Stimulated activated CD4-positive, alpha-beta T cell treated with anti-CD3 and anti-CD28 coated beads, Interleukin-1b, Interleukin-23, amount 100 ng/mL, for 1 hour (primary cell): ENCODE measurements at places on chromosomes 2 and 18.

GRCh38 chr2:223060201-223060825 lies 8.3 kb downstream of the KCNE4 start:
- DNase-seq: no peak

- no peak for DNase-seq
Measured at GRCh38 chr2:58527647-58528046, 286.5 kb upstream of the FANCL start.

GRCh38 chr2:3468296-3468988 lies 50.9 kb downstream of the ADI1 start:
- DNase-seq: no peak

DNA sequence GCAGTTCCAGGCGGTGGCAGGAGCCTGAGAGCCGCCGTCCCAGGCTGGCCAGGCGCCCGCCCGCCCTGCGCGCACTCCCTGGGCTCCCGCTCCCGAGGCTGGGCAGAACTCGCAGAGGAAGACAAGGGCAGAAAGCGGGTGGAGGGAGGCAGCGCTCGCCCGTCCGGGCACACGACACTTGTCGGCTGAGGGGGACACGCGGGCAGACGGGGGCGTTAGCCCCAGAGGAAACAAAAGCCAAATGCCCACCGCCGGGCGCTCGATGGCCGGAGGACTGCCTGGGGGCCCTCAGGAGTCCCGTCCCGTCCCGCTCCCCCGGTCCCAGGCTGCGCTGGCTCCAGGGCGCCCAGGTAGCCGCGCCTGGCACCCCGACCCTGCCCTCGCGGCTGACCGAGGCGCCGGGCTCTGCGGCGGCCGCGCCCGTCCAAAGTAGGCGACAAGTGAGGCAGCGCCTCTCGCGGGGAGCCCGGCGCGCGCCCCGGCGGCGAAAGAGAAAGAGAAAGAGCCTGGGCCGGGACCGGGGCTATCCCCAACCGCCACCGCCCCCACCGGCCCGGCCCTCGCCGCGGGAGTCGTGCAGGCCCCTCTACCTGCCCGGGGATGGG lies 491 bp downstream of the L3MBTL4 start:
- DNase-seq: no peak

- DNase-seq: no peak
Measured at GRCh38 chr2:150686391-150686790, 198.9 kb upstream of the RND3 start.

GRCh38 chr2:134634054-134634753 lies 84.6 kb downstream of the TMEM163 start:
- DNase-seq: no peak

DNA sequence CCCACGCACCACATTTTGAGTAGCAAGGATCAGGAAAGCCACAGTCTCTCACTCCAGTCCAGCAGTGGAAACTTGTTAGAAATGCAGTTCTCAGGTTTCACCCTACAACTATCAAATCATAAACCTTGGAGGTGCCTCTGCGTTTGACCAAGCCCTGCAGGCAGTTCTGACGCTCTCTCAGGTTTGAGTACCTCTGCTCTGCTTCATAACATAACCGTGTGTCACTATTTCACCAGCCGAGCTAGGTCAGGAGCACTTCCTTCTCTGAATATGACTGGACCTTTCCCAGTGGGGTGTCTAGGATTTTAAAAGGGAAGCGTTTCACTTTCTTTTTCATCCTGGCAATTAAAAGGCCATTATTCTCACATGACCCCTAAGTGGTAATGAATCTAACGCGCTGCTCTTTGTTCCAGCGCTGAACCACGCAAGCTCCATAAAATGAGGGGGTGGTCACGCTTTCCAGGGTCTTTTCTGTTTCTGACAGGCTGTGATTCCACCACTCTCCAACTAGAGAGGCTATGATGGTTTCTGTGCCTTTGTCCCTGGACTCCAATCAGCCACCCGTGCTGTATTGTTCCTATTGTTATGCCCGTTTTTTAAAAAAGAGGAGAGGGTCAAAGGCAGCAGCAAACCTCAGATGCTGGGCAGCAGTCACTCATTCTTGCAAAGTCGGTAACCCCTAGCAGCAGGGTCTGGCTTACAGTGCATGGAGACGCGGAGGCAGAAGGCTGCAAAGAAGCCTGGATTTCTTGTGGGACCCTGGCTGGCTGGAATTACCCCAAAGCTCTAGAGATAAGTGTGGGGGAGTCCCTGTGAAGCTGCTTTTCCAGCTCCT lies 75.2 kb upstream of the CTNNA2 start:
- DNase-seq: no peak

- no peak for DNase-seq
Measured at GRCh38 chr2:168712053-168712452, 90.4 kb upstream of the NOSTRIN start.

DNA sequence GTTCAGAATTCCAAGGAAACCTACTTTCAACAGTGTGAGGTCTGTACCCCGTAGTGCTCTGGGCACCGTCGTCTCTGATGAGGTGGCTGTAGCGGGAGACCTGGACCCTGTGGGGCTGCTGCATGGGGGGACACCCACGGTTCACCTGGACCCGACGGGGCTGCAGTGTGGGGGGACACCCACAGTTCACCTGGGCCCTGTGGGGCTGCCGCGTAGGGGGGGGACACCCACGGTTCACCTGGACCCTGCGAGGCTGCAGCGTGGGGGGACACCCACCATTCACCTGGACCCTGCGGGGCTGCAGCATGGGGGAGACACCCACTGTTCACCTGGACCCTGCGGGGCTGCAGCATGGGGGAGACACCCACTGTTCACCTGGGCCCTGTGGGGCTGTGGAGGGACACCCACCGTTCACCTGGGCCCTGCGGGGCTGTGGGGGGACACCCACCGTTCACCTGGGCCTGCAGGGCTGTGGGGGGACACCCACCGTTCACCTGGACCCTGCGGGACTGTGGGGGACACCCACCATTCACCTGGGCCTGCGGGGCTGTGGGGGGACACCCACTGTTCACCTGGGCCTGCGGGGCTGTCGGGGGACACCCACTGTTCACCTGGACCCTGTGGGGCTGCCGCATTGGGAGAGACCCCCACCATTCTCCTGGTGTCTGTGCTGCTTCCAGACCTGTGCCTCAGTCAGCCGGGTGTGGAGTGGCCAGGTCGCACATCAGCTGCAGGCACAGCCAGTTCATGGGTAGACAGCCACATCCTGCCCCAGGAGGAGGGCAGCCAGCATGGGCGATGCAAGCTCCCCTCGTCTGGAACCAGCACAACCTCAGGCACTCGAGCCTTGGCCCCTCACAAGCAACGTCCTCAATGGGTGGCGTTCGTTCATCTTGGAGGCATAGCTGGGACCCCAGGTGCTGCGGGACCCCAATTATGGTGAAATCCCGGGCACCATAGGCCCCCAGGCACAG lies 114.5 kb downstream of the TMEM18 start:
- DNase-seq: no peak

DNA sequence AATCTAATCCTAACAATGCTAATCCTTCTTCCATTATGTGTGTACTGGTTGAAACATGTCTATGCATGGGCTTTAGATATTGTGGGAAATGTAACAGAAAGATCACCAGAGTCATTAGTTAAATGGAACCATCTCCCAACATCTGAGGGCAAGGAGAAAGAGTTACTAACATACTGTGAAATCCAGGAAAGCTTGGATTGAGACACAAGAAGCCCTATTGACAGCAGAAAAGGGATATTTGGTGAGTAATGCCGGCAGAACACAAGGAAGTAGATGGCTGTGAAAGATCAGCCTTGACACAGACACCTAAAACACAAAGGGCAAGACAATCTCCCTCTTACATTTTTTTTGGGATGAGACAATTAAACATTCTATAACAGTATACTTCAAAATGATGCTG lies 28.5 kb upstream of the LAMA1 start:
- no peak for DNase-seq

- DNase-seq: no peak
Measured at GRCh38 chr2:88857951-88858411, 166.5 kb downstream of the RPIA start.

GRCh38 chr2:135179689-135180088 lies 127.6 kb downstream of the RAB3GAP1 start:
- DNase-seq: no peak

DNA sequence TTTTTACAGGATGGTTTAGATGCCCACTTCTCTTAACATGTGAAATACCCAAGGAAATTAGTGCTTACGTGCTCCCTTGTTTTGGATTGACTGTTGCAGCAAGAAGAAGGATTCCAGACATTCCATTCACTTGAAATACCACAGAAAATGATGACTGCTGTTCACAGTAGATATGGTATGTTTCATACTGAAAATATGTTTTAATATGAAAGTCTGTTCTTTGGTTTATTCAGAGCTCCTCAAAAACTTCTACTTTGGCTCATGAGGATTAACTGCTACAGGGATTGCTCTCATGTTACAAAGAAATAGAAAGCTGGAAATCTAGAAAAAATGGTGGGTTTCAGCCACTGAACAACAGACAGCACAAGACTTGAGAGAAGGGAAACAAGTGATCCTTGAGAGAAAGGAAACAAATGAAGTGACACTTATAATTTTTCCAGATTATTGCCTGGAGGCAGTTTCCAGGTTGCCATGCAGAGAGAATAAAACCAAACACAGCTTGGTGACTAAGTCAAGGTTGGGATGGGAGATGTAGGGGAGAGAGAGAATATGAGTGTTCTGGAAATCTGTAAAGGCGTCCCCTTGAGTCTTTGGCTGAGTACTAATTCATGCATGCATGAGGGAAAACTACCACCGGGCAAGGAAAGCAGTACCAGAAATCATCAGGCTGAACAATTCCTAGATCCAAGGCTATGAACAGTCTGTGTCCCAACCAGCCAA lies 348.1 kb downstream of the CLIP4 start:
- DNase-seq: no peak

- peak; percentile 24 for DNase-seq
Measured at GRCh38 chr2:176126929-176127773, 2.4 kb upstream of the HOXD8 start.

DNA sequence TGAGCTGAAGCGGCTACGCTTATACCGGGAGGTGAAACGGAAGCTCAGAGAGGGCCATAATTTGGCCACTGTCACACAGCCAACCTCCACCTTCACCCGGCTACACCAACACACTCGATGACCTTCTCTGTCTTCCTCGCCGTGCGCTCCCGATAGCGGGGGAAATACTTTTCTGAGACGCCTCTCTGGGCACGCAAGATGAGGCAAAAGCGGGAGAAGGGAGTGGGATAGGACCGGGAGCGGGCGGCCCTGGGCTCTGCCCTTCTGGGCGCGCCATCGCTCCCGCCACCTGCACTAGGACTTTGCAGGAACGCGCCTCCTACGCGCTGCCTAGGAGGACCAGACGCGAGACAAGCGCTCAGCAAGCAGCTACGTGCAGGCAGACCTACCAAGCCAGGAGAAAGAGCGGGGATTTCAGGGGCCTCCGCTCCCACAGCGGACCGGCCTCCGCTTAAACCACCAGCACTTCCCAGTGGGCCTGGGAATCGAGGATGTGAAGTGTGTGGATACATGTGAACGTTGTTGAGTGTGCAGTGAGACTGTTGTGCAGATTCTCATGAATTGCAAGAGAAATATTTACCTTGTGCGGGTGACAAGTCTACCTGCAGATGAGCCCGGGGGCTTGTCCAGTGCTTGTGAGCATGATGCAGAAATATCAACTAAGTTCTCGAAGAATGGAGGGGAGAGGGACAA lies 11.4 kb downstream of the SIX3 start:
- no peak for DNase-seq

DNA sequence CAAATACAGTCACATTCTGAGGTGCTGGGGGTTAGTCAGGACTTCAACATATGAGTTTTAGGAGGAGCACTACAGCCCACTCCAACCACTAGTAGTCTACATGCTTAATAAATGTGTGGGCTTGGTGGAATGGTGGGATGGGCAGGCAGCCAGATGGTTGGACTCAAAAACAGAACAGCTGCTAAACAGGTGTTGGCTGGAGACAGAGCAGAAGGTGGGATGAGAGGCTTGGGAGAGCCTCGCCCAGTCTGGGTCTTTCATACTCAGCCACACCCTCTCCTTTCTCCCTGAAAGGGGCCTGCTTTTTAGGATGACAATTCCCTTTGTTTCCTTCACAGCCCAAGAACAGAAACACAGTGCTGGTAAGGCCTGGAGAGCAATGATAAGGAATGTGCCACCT lies 143.9 kb upstream of the KLHL29 start:
- no peak for DNase-seq

DNA sequence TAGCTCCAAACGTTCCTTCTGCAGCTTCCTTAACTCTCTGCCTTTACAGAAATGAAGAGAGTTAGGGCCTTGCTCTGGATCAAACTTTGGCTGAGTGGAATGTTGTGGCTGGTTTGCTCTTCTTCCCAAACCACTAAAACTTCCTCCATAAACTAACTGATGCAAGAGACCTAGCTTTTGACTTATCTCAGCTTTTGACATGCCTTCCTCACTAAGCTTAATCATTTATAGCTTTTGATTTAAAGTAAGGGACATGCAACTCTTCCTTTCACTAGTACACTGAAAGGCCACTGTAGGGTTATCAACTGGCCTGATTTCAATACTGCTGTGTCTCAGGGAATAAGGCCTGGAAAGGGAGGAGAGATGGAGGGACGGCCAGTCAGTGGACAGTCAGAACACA lies 8.3 kb downstream of the PXDN start:
- no peak for DNase-seq

- DNase-seq: no peak
Measured at GRCh38 chr18:37742436-37742835, 176.8 kb upstream of the CELF4 start.

DNA sequence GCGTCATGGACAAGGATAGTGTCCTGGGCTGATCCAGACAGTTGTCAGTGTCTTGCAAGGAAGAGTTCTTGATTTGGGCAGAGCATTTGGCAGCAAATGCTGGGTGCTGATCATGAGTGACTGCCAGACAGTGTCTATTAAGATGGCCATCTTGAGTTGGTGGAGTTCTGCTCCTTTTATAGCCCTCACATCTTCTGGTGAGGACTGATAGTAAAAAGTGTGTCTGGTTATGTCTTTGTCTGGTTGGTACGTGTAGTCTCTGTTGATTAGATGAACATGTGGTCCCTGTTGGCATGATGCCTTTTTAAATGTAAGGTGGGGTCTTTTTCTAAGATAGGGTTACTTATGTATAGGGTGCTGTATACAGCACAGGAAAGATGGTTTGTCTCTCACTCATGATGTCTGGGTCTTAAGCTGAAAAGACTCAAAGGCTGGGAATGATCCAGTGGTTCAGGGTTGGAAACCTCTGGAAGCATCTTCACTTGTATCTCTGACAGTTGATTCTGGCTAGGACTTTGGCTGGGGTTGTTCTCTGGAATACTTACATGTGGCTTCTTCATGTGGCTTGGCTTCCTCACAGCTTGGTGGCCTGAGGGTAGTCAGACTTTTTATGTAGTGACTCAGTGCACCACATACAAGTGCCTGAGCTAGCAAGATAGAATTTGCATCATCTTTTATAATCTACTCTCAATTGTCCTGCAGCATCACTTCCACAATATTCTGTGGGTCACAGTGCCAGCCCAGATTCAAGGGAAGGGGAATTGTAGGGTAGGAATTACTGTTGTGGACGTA lies 11.8 kb downstream of the MTX2 start:
- no peak for DNase-seq

GRCh38 chr18:58362027-58362575 lies 266.8 kb downstream of the ALPK2 start:
- no peak for DNase-seq

DNA sequence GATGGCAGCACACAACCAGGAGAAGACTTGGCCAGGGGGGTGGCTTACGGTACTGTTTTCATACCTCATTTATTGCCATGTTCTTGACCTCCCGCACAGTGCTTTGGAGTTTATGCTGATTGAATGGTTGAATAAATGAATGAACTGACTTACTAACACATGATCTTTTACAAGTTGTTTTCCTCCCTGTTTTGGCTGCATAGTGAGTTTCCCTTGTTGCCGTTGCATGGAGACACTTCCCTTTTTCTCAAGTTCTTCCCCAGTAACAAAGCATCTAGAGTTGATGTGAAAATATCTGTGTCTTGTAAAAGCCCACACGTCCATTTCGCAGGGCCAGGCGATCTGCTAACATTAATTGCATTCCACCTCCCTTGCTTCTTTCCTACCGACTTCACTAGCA lies 35.7 kb upstream of the RAB1A start:
- no peak for DNase-seq
